Stimulated activated CD4-positive, alpha-beta T cell treated with anti-CD3 and anti-CD28 coated beads, Interleukin-2, amount 100 ng/mL, for 48 hours (primary cell): ENCODE measurements at places on chromosomes 3 and 15.

DNA sequence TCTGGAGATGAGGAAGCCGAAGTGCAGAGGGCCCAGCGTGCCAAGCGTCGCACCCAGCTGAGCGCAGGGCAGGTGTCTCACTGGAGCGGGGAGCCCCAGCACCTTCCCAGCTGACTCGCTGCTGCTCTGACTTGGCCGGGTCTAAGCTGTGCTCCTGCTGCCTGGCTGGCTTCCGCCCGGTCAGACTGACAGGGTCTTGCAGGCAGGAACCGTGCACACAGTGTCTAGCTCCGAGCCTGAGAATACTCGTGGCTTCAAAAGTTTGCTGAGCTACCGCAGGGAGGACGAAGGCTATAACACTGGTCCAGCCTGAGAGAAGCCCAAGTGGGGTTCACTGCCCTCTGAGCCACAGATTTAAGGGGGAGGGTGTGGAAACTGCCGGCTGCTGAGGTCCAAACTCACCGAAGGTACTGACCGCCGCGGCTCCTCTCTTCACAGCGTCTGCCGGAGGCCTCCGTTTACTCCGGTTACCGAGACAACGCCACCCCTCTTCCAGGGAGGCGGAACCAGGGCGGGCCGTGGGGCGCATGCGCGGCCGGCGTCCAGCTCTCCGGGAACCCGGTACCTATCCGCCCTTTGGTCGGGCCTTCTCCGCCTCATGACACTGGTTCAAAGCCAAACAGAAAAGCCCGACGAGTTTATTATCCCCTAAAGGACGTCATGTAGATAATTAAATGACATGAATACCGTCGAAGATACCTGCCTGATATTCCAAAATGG is at the start of gene CFAP44:
Gene CFAP44 (minus strand): TSS at position 443 of the 720 bp plus-strand sequence. CDS start 7,829 bp downstream, outside the sequence.
- DNase-seq, result peak; percentile 11

GRCh38 chr15:62066663-62067447 is at the start of gene C2CD4A:
C2CD4A (plus strand) TSS chr15:62066977; CDS start chr15:62067614, 637 bp downstream.
- peak; percentile 50 for DNase-seq

GRCh38 chr15:98730860-98731711 is 82.7 kb downstream of the IGF1R start:
- DNase-seq, result no peak

- no peak for DNase-seq
Observed at GRCh38 chr15:69126054-69126469, 34.4 kb upstream of the GLCE start.

GRCh38 chr3:151804267-151804666 is 9.6 kb upstream of the AADAC start:
- no peak for DNase-seq

DNA sequence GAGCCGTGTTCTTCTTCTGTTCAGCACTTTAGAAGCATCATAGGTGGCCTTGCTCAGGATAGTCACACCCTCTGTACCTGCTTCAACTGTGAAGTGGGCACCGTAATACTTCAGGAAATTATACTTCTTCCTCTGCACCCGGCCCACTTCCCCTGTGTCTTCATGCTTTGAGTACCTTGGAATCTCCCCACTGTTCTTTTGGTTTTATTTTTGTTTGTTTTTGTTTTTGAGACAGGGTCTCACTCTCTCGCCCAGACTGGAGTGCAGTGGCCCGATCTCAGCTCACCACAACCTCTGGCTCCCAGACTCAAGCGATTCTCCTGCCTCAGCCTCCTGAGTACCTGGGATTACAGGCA is 1.7 kb downstream of the P2RY14 start:
- no peak for DNase-seq

- DNase-seq, result no peak
Observed at GRCh38 chr3:45098310-45098709, 47.9 kb downstream of the CDCP1 start.

GRCh38 chr15:29568840-29569532 is 253.3 kb downstream of the TJP1 start:
- DNase-seq, result no peak

- DNase-seq, result no peak
Observed at GRCh38 chr3:10317311-10317960, 3.5 kb downstream of the SEC13 start.

GRCh38 chr3:24387000-24387399 is 107.7 kb downstream of the THRB start:
- DNase-seq, result no peak

DNA sequence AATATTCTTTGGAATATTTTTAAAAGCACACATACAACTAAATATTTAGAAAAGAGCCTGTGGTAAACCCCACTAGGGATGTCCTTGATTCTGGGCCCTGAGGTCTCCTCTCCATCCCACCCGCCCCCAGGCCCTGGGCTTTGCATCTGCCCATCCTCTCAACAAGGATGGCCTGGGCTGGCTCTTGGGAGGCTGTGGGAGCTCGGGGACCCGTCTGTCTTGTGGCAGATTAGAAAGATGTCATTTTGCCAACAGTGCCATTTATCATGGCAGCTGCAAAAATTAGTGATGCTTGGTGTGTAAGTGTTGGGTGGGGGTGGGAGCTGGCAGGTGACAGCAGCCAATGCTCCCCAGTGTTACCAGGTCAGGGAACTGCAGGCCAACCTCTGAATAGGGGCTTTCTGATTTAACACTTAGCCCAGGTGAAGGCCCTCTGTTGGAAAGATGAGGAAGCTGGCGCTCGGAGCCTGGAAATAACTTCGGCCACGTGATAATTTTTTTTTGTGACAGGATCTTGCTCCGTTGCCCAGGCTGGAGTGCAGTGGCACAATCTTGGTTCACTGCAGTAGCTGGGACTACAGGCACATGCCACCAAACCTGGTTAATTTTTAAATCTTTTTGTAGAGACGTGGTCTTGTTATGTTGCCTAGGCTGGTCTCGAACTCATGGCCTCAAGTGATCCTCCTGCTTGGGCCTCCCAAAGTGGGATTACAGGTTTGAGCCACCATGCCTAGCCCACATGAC is 16.9 kb upstream of the CSPG4 start:
- no peak for DNase-seq

GRCh38 chr3:38960953-38961622 is 90.7 kb downstream of the SCN11A start:
- no peak for DNase-seq

DNA sequence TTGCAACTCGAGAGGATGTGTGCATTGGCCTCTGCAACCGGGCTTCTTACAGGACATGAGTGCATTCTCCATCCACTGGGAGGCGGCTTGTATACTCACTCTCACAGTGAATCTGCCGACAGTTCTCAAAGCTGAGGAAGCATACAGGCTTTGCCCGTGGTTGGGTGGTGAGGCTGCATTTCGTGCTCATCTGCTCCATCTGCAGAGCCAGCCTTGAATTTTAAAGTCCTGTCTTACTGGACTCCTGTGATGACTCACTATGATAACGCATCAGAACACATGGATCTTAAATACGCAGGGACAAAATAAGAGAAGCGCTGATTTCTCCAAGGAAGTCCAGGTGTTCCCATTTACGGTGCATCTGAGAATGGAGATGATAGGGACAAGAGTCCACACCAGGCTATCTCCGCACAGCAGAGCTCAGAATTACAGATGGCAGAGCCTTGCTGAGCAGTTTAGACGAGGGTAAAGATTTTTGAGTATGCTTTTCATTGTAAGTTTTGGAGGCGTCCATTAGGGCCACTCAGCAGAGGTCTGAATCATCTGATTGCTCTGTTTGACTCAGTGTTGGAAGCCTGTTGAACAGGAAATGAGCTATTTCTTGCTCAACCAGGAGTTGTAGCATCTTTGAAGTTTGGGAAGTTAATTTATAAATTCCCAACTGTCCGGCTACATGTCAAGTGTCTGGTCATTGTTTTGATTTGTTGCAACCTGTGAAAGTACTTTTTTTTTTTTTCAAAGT is 87.1 kb downstream of the GABRG3 start:
- DNase-seq, result no peak
